EH (cell line): ENCODE measurements at places on chromosomes 4 and X.

GRCh38 chrX:138191998-138192397 is 519.5 kb downstream of the FGF13 start:
- DNase-seq: no peak

- DNase-seq: peak; percentile 56
These were observed 45.6 kb downstream of the RFC1 start for GRCh38 chr4:39320381-39321115.

DNA sequence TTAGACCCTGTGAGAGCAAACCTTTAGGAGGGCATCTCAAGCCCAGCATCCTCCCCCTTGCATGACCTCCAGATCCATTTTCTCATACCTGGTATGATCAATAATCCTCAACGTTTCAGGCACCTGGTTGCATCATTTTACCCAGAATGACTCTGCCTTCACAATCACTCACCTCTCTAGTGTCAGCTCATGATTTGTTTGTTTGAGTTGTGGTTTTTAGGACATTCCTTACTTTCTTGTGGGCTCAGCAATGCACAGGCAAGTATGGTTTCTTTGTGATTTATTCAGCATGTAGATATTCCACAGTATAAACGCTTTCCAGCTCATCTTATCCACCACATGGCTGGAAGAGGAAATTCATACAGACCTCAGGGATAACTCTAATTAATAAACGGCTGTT is 93.6 kb upstream of the CPEB2 start:
- DNase-seq: no peak

DNA sequence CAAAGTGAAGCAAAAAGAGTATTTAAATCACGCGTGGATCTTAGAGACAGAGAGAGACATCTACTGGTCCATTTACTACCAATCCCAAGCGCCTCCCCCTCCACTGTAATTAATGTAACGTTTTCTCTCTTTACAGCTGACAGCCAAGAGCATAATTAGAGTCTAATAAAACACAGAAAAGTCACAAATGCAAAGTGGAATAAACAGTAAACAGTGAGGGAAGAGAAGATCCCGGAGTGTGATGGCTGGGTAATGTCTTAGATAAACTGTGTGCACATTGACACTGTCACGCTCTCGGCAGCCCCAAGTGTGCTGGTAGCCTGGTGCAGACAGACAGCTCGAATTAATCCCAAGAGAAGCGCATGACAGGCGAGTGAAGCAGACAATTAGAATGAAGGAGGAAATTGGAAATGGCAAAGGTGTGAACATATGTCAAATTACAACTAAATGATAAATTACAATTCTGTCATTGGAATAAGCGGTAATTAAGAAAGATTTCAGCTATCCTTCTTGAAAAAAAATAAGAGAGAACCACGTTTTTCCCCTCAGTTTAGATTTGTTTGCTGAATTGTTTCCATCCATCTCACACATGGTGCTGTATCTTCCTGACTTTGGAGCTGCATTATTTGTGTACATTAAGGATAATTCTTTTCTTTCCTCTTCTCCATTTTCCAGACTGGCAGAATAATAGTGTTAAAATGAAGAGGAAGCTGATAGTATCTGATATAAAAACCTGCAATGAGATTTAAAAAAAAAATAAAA is 100.1 kb downstream of the CXXC4 start:
- DNase-seq: no peak

DNA sequence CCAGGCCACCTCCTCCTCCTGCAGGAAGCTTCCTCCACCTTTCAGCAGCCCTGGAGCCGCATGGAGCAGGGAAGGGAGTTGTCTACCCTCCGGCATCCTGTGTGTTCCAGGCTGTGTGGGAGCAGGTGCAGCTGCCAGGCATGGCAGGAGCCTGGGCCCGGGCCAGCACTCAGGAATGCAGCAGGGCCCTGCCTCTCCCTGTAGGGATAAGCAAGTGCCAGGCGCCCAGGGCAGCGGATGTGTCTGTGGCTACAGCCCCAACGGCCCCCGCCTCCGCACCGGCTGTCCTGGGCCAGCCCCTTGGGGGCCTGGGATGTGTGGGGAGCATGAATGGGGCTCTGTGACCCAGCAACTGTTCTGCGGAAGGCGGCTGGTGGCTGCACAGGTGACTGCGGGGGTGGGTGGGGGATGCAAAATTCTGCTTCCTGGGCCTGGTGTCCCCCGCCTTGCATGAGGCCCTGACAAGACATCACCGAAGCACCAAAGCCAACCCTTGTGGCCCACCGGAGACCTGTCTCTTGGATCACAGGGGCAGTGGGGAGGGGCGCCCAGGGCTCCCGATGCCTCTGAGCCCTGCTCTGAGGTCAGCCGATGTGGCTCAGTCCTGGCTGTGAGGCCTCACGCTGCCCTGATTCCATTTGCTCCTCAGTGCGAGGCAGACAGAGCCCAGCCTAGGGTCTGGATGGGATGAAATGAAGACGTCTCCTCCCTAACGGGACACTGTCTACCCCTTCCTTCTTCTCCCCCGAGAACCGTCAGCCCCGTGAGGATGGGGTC is 1.4 kb upstream of the DOK7 start:
- no peak for DNase-seq

- no peak for DNase-seq
These were observed 708.6 kb downstream of the C4orf33 start for GRCh38 chr4:129804461-129804981.

- no peak for DNase-seq
These were observed 136.1 kb upstream of the ARSJ start for GRCh38 chr4:114115526-114115925.

GRCh38 chr4:164935363-164935762 is 42.1 kb downstream of the TRIM61 start:
- DNase-seq: peak; percentile 16

DNA sequence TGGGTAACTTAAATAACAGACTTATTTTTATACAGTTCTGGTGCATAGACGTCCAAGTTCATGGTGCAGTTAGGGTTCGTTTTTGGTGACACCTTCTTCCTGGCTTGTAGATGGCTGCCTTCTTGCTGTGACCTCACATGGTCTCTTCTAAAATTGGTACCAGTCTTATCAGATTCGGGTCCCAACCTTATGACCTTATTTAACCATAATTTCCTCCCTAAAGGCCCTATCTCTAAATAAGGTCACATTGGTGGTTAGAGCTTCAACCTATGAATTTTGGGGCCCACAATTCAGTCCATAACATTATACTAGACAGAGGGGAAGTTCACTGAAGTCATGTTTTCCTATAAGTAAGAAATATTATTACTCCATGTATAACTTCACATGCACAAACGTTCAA is 128.0 kb downstream of the CFAP299 start:
- DNase-seq: no peak

- DNase-seq: no peak
These were observed 25.8 kb downstream of the SPIN3 start for GRCh38 chrX:56969559-56969958.

- DNase-seq: peak; percentile 62
These were observed 109.1 kb downstream of the GPAT3 start for GRCh38 chr4:83644677-83645659.

GRCh38 chrX:149799938-149800337 is 18.2 kb downstream of the MAGEA9 start:
- no peak for DNase-seq

DNA sequence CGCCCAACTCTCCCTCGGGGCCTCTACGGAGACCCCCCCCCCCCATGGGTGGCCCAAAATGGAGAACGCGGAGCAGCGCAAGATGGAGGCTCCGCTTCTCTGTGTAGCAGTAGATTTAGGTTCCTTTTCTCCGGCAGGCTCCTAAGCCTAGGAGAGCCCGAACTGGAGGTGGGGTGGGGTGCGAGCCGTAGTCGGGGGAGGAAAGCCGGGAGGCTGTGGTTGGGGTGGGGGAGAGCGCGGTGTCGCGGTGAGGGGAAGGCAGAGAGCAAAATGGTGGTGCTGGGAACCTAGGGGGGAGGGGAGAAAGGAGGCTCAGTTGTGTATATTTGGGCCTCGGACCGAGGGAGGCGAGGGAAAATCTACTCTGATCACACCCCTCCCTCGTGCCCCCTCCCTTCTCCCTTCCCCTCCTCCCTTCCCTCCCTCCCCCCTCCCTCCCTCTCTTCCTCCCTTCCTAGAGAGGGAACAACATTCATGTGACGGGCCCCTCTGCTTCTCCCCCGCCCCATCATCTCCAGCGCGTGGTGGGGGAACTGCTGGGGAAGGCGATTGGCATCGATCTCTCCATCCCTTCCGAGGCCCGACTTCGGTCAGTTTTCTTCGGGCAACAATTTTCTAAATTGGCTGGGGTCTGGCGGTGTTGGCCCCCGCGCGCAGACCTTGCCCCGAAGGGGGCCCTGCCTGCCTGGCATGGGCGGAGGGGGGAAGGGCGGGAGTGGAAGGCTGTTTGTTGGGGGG is at the start of gene STAG2:
TSS of gene STAG2 (plus strand) at position 439 of the 738 bp plus-strand sequence. CDS start 60,922 bp downstream, outside the sequence.
- DNase-seq: peak; percentile 90

DNA sequence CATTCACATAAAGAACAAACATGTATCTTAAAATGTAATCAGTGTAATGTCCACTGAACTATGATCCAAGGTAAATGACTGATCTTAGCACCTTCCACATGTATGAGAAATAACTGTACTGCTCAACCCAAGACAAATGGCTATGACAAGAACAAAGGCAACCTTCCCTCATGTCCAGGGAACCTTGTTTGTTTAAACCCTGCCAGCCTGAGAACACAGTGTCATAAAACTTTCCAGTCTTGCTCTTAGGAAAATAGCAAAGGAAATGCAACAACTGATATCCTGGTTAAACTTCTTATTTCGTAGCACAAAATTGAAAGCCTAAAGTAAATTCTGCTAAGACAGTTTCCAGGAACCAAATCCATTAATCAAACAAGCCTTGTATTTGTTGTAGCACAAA is 494.3 kb downstream of the IL15 start:
- peak; percentile 11 for DNase-seq

- no peak for DNase-seq
These were observed 745.4 kb downstream of the TECRL start for GRCh38 chr4:63663870-63664269.

DNA sequence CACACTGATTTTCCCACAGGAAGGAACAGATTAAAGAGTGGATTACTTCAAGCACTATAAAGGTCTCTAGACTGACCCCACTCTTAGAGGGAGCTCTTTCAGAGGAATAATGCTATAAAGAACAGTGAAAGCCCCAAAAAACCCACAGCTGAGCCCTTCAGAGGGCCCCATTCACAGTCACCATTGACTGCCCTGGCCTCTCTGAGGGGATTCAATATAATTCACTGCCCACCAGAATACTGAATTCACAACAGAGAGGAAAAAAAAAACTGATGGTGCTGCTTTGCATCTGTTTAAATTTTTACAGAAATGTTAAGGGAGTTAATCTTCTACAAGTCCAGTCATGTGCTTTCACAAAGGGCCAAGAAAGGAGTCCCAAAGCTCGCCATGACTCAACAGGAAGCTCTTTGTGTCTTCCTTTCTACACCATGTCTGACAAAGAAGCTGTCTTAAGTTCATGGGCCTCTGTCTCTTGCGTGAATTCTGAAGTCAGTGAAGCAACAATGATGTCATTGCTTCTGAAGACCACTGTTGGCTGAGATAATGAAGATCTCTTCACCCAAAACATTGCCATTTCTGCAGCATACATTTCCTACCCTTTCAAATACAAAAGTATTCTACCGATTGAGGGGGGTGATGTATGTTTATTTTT is 174.9 kb downstream of the ADAMTS3 start:
- peak; percentile 28 for DNase-seq
